ENCODE measurements at places on chromosomes 7 and 10.

DNA sequence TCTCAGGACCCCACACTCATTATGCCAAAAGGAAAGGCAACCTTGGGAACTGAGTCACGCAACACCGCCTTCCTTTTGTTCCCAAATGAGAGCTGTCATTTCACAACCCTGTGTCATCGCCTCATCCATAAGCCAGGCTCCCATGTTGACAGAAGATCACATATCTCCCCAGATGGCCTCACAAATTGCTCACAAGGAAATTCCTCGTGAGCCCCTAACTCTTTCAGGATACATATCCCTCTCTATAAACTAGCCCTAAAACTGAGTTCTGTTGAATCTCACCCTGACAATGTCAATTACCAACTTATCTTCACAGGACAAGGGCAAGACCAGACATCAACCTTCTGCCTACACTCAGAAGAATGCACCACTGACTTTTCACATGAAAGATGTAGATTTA, 22.6 kb downstream of the CCDC3 start:
- DNase-seq, result no peak

DNA sequence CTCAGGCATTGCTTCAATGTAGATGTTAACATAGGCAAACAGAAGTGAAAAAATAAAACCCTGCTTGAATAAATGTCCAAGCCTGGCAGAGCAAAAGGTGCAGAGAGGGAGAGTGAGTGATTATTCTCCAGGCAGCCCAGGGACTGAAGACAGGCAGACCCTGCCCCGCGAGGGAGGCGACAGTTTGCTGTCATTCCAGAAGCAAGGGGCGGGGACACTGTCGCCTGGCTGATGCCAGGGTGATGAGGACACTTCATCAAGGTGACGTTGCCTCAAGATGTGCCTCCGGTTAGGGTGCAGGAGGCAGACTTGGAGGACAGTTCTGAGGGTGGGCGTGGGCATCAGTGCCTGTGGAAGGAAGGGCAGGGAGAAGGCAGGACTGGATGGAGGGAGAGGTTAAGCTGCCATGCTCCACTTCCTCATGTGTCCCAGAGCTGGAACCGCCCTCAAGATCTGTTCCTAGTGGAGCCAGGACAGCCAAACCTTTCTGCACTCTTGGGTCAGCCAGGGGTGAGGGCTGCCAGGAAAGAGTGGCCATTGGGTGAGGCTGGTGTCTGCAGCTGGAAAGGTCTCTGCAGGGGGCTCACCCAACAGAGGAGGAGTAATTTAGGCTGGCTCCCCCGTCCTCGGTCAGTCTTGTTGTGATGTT, 560.5 kb upstream of the MKI67 start:
- no peak for DNase-seq

DNA sequence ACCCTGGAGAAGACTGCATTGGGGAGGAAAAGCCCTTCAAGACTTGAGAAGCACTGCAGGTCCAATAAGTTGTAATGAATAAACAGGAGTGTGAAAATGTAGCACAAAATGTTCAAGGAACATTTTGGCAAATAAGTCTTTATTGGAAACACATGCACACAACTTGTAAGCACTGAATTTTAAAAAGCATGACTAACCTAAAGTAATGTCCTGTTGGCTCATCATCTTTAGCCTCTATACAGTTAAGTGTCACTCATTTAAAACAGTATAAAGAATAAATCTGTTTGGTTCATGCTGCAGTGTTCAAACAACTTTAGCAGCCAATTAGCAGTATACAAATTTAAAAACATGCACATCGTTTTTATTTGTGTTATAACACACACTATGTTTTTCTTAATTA, 108.6 kb downstream of the CDK6 start:
- no peak for DNase-seq

DNA sequence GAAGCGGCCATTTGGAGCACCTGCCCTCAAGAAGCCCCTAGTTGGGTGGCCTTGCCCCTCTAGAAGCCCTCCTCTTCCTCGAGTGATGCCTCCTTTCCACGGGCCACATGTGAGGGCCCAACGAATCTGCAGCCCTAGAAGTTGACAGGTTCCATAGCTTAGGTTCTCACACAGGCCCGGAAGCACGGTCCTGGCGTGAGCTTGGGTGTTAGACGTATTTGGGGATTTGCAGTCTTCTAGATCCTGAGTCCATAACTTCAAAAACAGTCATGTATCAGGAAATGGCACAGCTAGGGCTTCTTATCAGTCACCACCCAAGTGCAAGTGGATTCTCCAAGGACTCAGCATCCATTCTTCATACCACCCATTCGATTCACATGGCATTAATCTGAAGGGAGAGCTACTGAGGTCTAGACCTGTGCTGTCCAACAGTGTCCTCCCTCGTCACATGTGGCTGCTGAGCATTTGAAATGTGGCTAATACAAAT, 477 bp upstream of the FBXW4 start:
- DNase-seq, result no peak

- no peak for DNase-seq
Observed at GRCh38 chr7:151895631-151896031, 18.7 kb upstream of the PRKAG2 start.

DNA sequence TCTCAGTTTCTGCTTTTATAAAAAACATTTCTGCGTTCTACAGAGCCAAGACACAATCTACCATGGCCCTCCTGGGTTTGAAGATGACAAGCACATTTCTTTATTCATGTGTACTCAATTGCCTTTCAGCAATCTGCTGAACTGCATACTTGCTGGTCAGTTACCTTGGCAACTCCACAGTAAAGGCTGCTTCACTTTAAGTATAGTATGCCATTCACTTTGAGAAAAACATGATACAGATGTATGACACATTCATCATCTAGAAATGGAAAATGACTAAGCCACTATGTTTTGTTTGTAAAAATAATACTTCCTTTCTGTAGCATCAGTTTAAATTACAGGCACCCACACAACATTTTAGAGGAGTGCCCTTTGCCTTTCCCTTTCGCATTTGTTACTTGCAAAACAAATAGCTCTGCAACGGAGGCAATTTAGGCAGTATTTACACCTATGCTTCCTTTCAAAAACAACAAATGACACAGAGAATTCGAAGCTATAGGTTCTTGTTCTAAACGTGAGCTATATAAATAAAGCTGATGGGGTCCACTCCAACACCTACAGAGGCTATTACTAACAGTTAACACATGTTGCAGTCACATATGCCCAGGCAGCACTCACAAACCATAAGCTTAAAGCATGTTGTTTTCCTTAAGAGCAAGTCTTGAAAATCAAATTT, 23.5 kb downstream of the SGCE start:
- no peak for DNase-seq

DNA sequence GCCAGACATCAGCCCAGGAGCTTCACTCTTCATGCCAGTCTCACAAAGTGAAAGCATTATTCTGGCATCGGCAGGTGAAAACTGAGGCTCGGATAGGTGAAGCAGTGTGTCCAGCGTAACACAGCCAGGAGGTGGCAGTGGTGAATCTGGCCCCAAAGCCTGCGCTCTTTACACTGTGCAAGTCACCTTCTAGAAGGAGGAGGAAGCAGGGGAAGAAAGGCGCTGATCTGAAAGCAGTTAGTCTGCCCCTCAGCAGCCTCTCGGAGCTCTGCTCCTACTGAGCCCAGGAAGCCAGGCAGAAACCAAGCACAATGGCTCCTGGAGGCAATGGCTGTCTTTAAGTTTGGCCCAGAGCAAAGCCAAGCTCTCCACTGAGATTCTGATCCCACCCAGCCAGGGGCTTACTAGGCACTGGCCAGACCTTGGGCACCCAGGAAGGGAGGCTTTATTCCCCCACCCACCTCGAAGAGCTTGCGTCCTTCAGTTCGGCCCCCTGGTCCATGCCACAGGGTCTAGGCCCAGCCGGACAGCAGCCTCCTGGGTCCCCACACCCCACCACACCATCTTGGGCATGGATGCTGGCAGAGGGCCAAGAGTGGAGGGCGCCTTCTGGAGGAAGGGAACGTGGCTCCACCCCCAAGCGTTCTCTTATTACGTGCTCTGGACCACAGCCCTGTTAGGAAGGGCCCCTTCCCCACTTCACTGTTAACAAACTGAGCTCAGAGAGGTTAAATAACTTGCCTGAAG, 104.5 kb downstream of the GRID1 start:
- no peak for DNase-seq

- DNase-seq, result no peak
Observed at GRCh38 chr10:89651916-89652573, 7.0 kb upstream of the PANK1 start.

- DNase-seq, result no peak
Observed at GRCh38 chr7:92276460-92276864, 30.7 kb downstream of the ANKIB1 start.

GRCh38 chr7:41051535-41051934, 651.4 kb downstream of the INHBA start:
- DNase-seq, result no peak

- DNase-seq, result no peak
Observed at GRCh38 chr10:30813872-30814481, 184.4 kb upstream of the LYZL2 start.

GRCh38 chr7:37592366-37592765, 91.2 kb upstream of the GPR141 start:
- no peak for DNase-seq

GRCh38 chr10:4561296-4561695, 264.7 kb upstream of the AKR1E2 start:
- DNase-seq, result no peak

- no peak for DNase-seq
Observed at GRCh38 chr10:72663971-72664370, 28.0 kb upstream of the MCU start.

- DNase-seq, result no peak
Observed at GRCh38 chr10:83801983-83802382, 337.3 kb upstream of the GHITM start.

- no peak for DNase-seq
Observed at GRCh38 chr10:36492590-36493515, 632.5 kb upstream of the ANKRD30A start.

GRCh38 chr10:100803908-100804307, 58.5 kb downstream of the PAX2 start:
- no peak for DNase-seq

DNA sequence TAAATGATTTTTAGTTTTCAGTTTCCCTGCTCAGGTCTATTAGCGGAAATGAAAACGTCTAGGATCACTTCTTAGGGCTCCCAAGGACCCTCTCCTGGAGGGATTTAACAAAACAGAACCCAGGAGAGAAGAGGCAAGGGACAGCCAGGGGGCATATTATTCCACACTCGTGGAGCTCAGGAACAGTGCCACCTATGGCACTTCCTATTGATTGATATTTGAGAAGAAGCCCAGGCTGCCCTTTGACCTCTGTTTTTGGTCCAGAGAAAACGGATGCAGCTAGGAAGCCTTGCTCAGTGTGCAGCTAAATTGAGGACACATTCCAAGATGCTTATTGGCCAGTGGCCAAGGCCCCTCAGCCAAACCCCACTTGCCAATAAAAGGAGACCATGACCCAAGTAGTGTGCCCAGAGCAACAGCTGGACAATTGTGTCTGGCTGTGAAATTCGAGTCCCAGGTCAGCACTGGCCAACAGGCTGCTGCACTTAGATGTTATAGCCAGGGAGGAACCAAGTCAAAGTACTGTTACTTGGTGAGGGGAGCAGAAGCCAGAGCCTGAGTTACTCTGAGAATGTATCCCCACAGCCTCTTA, 24.0 kb upstream of the GPNMB start:
- no peak for DNase-seq

DNA sequence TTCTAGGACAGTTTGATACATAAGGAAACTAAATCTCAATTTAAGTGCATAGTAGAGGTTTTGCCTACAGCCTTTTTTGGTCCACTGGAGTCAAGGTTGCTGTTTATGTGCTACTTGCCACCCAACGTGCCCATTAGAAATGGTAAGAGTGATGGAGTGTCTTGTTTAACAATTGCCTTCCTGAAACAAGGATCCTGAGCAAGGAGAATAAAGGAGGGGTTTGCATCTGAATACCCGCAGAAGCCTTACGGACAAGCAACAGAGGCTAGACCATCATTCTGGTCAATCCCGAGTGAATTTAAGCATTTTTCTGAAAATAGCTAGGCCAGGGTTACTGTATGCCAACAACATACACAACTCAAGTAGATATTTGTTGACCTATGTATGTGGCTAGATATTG, 63.6 kb downstream of the MARCHF5 start:
- DNase-seq, result no peak

DNA sequence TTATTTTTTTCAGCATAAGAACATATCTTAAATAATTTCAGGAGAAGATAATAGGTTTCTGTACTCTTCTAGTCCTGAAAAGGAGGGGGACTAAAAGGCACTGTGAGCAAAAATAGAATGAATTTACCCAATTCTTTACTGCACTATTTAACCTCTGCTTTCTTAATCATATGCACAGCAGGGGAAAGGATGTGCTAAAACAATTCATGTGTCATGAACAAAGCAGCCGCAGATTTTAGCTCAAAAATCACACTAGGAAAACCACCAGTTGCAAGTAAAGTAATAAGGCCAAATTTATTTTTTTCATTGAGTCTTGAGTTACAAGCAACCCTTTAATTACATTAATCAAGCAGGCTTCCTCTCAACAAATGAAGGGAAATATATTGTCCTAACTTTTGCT, 80.1 kb downstream of the CABCOCO1 start:
- DNase-seq, result no peak

DNA sequence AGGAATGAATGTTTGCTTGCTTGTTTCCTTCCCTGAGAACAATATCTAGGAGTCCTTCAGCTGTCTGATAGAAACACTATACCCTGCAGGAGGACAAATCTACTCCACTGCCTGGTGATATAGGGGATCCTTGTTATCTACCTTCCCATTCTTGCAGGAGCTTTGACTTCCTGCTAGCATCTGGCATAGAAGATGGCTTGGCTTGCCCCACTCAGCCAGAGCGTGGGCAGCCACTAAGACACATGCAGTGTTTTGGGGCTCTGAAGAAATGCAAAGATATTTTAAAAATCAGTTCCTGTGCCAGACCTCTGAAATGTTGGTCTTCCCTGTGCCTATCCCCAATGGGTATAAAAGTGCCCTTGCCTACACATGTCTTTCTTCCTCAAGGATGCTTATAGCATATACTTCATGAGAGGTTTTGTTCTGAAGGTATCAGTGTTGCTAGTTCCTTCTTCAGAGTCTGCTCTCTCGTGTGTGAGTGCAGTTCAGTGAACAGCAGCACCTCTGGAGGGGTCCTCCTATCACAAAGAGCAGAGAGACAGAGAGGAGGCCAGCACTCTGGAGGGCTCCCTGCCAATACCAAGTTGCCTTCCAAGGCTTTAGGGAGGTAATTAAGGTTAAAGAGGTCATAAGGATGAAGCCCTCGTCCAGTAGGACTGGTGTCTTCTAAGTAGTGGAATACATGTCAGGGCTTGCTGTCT, 149.1 kb upstream of the CALCR start:
- DNase-seq, result no peak

- DNase-seq, result no peak
Observed at GRCh38 chr10:132477398-132478340, 59.9 kb upstream of the INPP5A start.

DNA sequence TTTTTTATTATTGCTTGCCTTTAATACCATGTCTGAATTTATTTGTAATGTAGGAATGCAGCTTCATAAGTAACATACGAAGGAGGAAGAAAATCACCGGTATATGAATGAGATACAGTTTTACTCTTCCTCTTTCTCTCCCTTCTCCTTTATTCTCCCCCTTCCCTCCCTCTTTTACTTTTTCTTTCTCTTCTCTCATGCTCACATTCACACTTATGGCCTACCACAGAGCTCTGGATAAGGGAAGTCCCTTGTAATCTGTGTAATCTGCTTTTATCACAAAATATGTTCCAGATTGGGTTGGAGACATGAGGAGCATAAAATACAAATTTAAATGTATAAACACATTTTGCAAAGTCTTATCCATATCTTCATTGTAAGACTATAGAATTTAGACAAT, 59.4 kb downstream of the MDFIC start:
- no peak for DNase-seq
